ENCODE measurements at places on chromosomes 7 and 10.

DNA sequence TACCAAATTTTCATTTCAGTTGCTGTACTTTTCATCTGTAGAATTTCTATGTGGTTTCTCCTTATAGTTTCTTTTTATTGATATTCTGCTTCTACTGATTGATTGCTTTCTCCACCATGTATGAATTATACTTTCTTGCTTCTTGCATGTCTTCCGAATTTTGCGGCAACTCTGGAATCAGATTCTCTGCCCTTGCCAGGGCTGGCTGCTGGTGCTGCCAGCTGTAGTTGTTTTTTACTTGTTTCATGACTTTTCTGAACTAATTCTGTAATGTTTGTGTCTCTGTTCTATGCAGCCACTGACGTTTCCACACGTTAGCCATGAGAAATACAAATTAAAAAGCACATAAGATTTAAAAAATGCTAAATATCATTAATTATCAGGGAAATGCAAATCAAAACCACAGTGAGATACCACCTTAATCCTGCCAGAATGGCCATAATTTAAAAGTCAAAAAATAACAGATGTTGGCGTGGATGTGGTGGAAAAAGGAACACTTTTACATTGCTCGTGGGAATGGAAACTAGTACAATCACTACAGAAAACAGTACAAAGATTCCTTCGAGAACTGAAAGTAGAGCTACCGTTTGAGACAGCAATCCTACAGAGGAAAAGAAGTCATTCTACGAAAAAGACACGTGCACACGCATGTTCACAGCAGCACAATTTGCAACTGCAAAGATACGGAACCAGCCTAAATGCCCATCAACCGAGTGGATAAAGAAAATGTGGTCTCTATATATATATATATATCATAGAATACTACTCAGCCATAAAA, 51.5 kb downstream of the MAD1L1 start:
- no peak for ATAC-seq

DNA sequence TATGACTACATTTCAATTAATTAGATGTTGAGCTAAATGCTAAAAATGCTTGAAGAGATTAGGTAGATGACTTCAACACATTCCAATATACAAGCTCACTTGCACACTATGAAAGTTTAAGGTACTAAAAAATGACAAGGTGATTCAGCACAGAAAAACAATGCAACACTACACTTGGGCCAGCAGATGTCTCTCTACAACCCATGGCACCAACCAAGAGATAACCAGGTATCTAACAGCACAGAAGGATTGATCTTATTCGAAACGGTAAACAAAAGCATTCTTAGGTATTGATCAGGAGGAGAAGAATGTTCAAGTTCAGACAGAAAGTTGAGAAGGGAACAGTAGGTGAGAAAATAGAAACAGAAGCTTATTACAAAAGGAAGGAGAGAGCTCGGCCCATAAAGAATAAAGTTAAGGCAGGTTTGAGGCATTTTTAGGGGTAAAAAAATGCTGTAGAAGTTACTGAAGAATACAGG, 248.2 kb upstream of the KLF14 start:
- ATAC-seq, result peak; percentile 76

- no peak for ATAC-seq
Measured at GRCh38 chr10:29481906-29482440, 152.8 kb downstream of the SVIL start.

GRCh38 chr7:77288676-77289320, 89.2 kb upstream of the FGL2 start:
- no peak for ATAC-seq

DNA sequence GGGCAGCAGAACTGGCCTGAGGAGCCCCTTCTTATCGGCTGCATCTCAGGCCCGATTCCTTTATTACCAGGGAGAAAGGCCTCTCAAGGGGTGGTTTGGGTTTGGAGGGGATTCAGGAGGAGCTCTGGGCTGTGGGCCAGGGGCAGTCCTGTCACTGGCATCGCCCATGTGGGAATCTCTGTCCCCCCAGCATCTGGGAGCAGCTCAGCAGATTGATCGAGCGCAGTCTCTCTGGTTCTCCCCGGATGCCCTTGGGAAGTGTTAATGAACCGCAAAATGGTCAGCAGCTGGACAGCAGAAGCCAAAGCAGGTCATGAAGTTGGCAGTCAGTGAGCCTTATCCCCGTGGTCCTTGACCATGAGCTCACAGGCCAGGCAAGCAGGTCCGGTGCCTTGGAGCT, 104.4 kb upstream of the ANLN start:
- ATAC-seq, result no peak

GRCh38 chr7:29377718-29378117, 183.1 kb downstream of the CHN2 start:
- ATAC-seq, result no peak

- ATAC-seq, result no peak
Measured at GRCh38 chr7:38880035-38880434, 29.0 kb downstream of the VPS41 start.

DNA sequence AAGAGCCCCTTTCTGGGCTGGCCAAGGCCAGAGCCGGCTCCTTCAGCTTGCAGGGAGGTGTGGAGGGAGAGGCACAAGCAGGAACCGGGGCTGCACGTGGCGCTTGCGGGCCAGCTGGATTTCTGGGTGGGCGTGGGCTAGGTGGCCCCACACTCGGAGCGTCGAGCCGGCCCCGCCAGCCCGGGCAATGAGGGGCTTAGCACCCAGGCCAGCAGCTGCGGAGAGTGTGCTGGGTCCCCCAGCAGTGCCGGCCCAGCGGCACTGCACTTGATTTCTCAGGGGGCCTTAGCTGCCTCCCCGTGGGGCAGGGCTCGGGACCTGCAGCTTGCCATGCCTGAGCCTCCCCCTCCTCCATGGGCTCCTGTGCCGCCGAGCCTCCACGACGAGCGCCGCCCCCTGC, 48.1 kb downstream of the SH2D4B start:
- no peak for ATAC-seq

- ATAC-seq, result no peak
Measured at GRCh38 chr10:105644091-105644490, 1003.0 kb downstream of the SORCS3 start.

DNA sequence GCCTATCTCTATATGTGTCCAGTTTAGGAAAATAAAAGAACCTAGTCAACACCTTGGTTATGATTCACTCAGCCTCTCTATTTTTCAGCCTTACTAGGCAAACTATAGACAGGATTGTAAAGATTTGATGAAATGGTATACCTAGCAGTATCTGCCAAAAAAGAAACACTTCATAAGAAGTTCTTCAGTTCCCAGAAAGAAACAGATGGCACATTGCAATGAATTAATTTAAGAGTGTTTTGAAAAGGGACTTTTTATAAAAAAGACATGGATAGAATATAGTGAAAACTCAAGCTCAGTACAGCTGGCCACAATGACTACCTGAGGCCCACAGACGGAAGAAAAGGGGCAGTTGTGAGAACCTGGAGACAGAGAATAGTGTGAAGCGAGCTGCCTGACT, 40.6 kb upstream of the RTKN2 start:
- ATAC-seq, result no peak

DNA sequence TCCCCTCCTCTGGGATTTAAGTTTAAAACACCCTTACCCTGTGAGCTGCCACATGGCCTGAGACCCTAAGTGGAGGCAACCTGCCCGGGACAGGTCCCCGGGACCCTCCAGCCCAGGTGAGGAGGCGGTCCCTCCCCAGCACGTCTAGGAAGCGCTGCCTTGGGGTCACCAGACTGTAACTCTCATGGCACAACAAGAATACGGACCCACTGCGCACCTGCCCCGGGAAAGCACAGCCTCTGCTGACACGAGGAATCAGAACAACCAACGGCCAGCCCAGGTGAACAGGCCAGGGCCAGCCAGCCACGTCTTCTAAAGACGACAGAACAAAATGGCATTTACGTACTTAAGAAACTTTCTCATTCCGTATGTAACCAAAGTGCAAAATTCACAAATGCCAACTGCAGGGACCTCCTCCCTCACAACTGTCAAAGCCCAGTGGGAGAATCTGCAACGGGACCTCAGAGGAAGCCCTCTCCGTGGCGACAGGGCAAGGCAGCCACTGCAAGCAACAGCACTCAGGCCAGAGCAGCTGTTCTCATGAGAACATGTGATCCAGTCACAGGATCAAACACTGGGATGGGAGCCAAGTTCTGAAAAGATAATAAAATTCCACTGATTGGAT, 208.4 kb downstream of the DIP2C start:
- no peak for ATAC-seq

DNA sequence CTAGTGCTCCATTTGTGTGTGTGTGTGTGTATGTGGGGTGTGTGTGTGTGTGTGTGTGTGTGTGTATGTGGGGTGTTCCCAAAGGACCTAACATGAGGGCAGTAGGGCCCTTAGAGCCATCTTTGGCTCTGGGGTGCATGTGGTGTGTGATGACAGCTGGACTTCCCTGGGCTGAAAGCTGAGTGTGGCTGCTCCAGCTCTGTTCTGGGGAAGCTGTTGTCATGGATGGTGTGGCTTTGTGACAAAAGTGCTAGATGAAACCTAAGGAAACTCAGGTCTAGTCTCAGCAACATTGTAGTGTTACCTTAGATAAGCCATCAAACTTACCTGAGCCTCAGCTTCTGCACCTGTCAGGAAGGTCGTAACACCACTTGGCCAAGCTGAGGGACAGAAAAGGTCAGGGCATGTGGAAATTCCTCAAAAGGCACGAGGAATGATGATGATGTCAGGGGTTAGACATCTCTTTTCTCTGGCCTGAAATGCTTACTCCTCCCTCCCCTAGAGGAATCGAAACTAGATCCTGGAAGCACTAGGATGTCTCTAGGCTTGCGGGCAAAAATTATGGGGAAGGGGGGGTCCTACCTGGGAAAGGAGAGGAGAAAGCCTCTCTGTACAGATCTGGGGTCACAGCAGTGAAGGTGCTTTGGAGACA, 115.4 kb downstream of the RPS24 start:
- no peak for ATAC-seq
